ENCODE measurements at places on chromosomes 2 and 18.
A peak's percentile ranks its signal among the peaks of the same experiment; 100 is the strongest.

DNA sequence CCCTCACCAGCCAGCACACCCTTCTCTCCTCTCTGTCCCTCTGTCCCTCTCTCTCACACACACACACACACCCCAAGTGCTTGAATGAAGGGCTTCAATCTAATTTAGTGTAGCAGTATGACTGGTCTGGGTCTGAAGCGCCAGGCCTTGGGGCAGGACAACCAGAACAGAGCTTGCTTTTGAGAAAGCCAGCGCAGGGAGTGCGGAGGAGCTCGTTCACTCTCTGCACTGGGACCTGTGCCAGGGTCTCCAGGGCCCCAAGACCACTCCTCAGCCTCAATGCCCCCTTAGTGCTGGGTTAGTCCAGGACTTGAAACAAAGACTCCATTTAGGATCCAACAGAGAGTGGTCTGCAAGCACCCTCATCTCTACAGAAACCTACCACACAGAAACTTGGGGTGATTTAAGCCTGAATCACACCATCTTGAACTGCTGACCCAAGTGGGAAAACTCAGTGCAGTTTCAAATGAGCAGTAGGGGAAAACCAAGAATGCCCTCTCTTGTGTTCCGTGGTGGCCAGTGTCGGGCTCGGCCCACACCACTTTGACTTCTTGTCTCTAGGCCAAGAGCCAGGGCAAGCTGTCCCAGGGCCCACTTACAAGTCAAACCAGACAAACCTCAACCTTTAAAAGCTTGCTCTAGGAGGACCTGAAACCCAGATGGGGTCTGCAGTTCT is 66.6 kb upstream of the WIPF1 start:
- no peak for DNase-seq

DNA sequence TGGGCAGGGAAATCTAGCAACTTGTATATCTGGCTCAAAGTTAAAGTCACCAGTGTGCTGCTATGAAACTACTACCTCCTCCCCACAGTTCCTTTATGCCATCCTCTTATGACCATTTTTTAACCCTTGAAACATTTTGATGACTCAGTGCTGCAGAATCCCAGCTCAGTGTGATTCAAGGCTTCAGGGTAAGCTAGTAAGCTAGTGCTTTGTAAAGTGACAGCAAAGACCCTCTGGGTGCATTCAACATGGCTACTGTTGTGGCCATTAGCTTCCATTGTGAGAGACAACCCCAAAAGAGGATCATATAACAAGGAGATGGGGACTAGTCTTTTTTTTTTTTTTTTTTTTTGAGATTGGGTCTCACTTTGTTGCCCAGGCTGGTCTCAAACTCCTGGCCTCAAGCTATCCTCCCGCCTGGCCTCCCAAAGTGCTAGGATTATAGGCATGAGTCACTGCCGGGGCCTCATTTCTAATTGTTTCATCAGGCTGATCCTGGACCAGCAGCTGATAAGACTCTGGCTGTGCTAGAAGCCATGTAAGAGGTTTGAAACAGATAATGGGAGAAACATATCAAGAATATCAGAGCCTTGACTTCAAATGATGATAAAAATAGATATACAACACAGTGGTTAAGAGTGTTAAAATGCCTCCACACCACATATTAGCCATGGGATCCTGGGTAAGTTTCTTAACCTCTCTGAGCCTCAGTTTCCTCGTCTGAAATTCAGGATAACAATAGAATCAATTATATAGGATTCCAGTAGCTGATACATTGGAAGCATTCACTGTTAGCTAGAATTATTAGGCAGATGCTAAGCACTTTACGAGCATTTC is 65.7 kb upstream of the RTN4 start:
- DNase-seq: no peak

DNA sequence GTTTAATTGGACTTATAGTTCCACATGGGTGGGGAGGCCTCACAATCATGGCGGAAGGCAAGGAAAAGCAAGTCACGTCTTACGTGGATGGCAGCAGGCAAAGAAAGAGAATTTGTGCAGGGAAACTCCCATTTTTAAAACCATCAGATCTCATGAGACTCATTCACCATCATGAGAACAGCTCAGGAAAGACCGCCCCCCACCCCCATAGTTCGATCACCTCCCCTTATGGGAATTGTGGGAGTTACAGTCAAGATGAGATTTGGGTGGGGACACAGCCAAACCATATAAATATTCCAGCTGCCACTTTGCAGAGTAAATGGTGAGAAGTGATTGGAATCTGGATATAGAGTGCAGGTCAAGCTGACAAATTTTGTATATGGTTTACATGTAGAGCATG is 187.4 kb downstream of the ARL4C start:
- DNase-seq: no peak

- DNase-seq: no peak
These were observed 211.1 kb downstream of the LRATD1 start for GRCh38 chr2:14843507-14844204.

- DNase-seq: no peak
These were observed 91.0 kb upstream of the MSH2 start for GRCh38 chr2:47311764-47312490.

- DNase-seq: peak; percentile 89
These were observed 12.3 kb downstream of the TEX44 start for GRCh38 chr2:231604685-231605606.

GRCh38 chr2:125959047-125959446 is 696.9 kb upstream of the GYPC start:
- no peak for DNase-seq

DNA sequence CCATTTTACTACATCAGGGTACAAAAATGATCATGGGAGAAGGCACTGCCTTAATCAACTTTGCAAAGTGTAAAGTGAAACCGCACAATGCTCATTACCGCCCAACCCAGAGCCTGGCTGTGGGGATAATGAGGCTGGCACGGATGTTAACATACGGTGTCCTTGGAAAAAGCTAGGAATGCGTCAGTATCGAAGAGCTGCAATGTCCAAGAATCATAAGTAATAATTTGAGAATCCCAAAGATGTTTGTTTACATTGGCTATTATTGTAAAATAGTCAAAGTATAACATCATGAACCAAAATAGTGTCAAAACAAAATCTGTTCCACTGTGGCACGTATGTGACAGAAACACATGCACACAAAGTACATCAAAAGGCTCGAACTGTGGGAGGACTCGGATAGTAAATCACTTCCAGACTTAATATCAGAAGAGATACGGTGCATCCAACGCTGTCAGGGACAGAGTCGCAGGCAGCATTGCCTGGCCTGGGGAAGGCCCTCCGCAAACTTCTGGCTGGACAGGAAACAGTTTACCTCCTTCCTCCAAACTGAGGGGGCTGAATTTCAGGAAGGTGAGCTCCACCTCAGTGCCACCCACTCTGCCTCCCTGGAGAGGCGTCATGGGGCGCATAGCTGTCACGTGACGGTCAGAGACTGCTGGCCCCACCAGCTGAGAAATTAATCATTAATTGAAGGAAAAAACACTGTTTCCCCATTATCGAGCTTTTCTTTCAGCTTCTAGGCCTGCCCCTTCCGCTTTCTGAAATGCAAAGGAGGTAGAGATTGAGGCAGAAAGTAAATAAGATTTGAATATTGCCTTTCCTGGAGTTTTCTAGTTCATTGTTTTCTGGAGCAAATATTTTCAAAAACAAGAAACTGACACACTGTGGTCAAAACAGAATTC is 1.8 kb upstream of the ID2 start:
- DNase-seq: peak; percentile 69

DNA sequence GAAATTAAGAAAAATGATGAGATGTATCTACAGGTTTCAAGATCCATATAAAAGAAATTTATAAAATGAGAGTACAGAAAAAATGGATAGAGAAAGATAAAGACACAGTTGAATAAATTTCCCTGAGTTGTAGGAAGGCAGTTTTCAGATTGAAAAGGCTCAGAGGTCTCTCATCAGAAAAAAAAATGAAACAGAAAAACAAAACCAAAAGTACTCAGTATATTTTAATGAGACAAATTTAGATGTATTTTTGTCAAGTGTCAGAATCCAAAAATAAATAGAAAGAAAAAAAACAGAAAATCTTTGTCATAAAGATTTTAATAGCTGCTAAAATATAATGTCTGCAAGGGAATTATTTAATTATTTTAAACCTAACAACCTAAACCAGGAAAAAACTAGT is 520.5 kb downstream of the KCNJ3 start:
- DNase-seq: no peak

- DNase-seq: no peak
These were observed 401.1 kb downstream of the BCL11A start for GRCh38 chr2:60152226-60152833.

- no peak for DNase-seq
These were observed 5.9 kb upstream of the KCNIP3 start for GRCh38 chr2:95291222-95291621.

- DNase-seq: no peak
These were observed 67.1 kb downstream of the BAZ2B start for GRCh38 chr2:159549234-159549633.

- no peak for DNase-seq
These were observed 477 bp downstream of the ACVR1 start for GRCh38 chr2:157875641-157876065.

DNA sequence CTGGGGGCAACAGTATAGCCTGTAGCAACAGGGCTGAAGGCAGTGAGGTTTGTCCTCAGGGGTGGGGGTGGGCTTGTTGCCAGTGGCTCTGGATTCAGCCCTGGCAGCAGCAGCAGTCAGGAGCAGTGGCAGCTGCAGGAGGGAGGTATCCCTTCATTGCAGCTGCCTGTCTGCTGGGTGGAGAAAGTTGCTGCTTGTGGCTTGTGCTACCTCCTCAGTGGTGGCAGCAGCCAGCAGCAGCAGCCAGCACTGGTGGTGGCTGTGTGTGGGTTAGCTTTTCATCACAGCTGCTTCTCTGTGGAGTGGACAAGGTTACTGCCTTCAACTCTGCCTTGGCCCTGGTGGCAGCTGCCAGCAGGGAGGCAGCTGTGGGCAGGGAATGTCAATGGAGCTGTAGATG is 94.9 kb downstream of the ARL6IP6 start:
- no peak for DNase-seq

All from COR-L47 (cell line).